ENCODE measurements at places on chromosomes 16 and 17.
A peak's percentile ranks its signal among the peaks of the same experiment; 100 is the strongest.

- DNase-seq: no peak
Observed at GRCh38 chr17:74396567-74396966, 29.3 kb downstream of the GPR142 start.

GRCh38 chr16:83224642-83225041 lies 583.1 kb upstream of the HSBP1 start:
- DNase-seq: no peak

DNA sequence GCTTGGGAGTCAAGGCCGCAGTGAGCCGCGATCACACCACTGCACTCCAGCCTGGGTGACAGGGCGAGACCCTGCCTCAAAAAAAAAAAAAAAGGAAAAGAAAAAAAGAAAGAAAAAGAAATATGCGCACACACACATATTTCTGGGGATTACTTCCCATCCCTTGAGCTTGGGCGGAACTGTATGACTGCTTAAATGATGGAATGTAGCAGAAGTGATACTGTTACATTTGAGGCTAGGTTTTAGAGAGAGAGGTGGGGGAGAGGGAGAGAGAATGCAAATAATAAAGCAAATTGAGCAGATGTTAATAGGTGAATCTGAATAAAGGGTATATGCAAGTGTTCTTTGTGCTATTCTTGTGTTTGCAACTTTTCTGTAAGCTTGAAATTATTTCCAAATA lies 12.0 kb upstream of the USP32 start:
- no peak for DNase-seq

DNA sequence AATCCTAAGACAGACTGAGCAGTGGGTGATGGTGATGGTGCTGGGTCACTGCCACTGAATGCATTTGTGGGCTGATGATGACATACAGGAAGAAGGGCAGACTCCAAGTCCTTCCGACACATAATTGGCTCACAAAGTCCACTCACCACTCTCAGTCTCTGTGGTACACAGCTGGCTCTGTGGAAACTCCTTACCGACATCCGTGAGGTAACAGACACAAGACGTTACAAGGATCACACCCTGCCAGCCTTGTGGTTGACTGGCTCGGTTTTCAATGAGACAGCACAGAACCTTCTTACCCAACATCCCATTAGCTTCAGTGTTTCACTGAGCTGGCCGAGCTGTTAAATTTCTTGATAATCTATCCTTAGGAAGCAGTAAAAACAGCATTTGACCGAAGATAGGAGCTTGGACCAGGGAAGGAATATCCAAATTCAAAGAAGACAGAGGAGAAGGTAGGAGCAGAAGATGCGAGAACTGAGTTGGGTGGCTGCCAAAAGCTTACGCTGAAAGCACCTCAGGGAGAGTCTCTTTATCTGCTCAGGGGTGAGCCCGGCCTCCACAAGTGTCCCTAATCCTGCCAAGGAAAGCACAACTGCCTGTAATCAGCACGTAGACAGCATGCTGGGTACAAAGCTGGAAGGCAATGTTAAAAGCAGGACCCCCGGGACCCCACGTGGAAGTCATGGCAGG lies 5.5 kb upstream of the MXRA7 start:
- no peak for DNase-seq

DNA sequence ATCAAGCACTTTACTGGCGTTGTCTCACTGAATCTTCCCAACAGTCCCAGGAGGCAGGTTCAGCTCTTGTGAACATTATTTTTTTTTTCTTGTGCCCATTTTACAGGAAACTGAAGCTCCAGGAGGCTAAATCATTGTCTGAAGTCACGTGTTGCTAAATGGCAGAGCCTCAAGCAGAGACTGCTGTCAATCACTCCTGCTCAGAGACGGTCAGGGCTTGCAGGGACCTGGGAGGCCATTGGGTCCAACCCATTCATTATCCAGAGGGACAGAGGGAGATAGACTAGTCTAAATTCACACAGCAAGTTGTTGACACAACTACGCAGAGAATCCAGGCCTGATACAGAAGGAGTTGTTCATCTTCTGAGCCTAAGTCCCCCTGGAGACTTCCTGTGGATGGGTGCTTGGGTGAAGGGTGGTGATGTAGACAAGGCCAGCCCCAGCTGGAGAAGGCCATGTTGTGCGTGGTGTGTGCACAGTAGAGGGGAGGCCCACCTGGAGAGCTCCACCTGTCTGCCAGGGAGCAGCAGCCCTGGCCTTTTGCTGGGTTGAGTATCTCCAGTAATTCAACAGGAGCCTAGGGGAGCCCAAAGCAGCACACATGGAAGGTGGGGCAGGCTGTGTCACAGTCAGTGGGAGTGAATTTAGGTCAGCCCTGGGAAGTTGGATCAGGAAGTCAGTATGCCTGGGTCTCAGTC lies 24.3 kb upstream of the C1QL1 start:
- no peak for DNase-seq

GRCh38 chr16:19173649-19174383 lies 5.8 kb downstream of the SYT17 start:
- DNase-seq: no peak

DNA sequence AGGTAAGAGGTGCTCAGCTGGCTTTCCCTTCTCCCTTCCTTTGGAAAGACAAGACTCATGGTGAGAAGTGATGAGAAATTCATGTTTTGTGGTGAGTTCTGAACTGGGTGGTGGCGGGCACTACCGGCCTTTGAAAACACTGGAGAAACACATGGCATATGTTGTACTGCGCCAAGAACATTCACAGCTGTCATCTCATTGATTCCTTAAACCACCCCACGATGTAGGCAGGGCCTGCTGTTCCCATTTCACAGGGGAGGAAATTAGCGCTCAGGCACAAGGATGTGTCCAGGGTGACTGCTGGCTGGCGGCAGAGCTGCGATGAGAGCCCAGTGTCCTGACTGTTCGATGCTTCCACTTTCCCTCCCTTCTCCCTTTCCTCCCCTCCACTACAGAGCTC lies 1.6 kb upstream of the DOC2B start:
- DNase-seq: no peak

DNA sequence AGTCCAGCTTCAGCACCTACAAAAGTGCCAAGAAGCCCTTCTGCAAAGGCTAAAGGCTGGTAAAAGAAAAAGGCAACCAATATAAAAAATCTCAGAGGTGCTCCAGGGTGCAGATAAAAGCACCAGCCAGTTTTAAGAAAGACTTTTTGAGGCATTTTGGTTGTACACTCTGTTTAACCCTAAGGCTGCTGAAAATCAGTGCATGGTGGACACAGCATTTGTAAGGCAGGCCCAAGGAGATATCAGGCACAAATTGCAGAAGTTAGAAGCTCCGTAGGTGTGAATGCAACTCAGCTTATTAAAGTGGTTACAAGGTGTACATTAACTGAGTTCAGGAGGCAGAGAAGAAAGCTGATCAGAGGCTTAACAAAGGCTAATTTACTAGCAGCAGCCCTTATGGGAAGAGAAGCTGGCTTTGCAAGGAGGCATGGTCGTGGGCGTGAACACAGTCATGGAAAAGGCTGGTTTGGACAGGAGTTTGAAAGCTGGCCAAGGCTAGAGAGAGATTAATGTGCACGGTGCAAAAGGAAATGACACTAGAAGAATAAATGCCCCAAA lies 21.1 kb downstream of the ACSM1 start:
- no peak for DNase-seq

DNA sequence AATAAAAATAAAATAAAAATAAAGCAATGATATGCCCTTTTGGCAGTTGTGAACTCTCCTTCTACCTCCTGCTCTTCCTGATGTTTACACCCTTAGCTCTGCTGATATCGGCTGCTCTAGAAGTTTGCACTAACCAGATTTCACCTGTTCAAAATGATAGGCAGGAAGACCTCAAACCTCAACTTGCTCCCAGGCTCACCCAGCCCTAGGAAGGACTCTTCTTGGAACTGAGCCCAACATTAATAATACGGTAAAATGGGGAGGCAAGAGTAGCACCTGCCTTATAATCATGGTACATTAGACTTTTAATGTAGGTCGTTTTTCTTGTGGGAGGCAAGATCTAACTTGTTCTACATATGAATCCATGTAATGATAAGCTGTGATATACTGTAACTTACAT lies 61.2 kb upstream of the MED13 start:
- DNase-seq: no peak

GRCh38 chr16:86293906-86294305 lies 216.4 kb upstream of the FOXF1 start:
- no peak for DNase-seq

DNA sequence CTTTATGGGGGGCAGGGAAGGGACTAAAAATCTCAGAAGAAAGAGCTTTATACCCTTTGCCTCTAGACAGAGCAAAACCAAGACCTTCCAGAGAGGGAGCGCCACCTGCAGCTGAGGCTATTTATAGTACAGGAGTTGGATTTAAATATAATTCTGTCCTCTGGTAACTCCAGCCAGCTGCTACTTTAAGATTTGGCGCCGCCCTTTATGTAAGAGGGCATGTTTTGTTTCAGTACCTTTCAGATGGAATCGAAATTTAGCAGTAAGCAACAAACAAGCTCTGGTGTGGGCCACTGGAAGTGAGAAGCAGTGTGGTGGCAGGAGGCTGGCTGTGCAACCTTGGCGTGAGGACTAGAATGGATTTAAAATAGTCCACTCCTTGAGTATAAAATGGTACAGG lies 5.2 kb upstream of the GUCY2D start:
- peak; percentile 35 for DNase-seq

DNA sequence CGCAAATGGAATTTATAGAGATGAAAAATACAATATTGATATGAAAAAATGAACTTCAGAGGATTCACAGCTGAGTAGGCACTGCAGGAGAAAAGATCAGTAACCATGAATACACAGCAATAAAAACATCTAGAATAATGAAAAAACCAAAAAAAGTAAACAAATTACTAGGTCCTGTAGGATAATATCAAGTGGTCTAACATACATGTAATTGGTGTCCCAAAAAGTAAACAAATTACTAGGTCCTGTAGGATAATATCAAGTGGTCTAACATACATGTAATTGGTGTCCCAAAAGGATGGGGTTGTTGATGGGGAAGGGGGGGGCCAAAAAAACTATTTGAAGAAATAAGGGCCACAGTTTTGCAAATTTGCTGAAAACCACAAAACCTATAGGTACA lies 43.4 kb downstream of the ZNF18 start:
- no peak for DNase-seq

GRCh38 chr16:50745940-50746339 lies 4.1 kb downstream of the CYLD start:
- DNase-seq: no peak

- DNase-seq: peak; percentile 82
Observed at GRCh38 chr17:81440511-81441244, 45.4 kb downstream of the BAHCC1 start.

DNA sequence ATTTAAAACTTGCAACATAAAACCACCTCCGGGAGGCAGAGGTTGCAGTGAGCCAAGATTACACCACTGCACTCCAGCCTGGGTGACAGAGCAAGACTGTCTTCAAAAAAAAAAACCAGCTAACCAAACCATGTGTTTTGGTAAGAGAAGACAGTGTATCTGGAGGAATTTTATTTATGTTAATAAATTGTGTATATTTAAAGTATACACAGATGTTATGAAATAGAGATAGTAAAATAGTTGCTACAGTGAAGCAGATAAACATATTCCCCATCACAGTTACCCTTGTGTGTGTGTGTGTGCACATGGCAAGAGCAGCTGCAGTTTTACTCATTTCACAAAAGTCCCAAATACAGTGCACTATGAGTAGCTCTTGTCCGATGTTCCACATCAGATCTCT lies 54.8 kb upstream of the CRISPLD2 start:
- DNase-seq: no peak

DNA sequence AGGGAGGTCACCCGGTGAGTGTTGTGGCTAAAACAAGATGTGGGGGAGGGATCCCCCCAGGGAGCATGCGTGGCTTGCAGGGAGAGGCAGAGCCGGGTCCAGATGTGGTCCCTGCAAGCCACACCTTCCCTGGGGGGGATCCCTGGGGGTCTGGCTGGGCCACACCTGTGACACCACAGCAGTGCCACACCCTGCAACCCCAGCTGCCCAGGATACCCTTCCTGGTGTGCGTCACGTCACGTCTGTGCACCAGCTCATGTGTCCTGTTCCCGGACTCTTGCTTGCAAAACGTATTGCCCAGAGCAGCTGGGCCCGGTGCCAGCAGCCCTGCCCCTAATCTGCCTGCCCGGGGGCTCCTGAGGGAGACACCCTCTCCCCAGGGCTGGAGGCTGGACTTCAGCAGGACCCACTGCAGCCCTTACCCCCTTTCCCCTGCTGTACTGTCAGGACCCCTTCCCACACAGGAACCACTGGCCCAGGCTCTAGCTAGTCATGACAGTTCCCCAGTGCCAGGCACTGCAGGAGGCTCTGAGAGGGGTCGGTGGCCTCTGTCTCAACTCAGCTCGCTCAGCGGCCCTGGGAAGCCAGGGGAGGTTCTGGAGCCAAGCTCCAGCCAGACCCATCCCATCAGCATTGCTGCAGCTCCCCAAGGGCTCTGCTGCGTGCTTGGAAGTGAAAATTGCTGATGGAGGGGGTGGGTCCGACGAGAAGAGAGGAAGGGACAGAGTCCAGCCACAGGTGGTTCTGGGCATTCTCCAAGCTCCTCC lies 25.8 kb upstream of the ACSF3 start:
- DNase-seq: no peak

GRCh38 chr16:65698791-65699321 lies 577.0 kb upstream of the CDH11 start:
- DNase-seq: no peak

- no peak for DNase-seq
Observed at GRCh38 chr16:31916056-31916488, 42.5 kb downstream of the ZNF267 start.

GRCh38 chr16:8641671-8642070 lies 20.2 kb downstream of the METTL22 start:
- DNase-seq: no peak

DNA sequence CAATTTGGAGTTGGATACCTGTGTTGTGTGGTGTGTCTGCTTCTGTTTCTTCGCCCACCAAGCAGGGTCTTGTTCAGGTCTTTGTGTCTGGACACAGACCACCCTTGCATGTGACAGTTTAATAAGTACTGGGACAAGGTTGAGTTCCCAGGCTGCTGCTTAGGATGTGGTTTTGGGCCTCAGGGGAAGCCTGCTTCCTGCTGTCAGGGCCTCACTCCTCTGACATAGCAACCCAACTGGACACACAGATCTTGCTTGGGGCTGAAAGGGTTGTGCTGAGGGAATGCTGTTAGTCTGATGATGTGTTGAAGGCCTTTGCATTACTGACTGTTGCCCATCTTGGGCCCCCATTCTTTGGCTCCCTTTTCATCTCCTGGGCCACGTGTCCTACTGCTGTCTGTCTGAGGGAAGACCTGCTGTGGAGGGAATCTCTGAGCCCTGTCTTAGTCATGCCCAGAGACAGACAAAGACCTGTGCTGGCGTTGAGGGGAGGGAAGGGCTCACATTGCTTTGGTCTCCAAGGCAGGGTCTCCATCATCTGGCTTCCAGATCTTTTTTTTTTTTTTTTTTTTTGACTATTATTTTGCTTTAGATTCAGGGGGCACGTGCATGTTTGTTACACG lies 4.7 kb upstream of the TGFB1I1 start:
- no peak for DNase-seq

- DNase-seq: no peak
Observed at GRCh38 chr17:73480740-73481139, 163.5 kb downstream of the SDK2 start.

Measured in urothelium cell line (cell line).